Osteocyte (in vitro differentiated cells): ENCODE measurements at places on chromosomes 11 and 22. TPM values are rescaled to one million over a fixed set of nuclear protein-coding genes. Genes with fewer than 3 reads are reported as not detected.

MYO7A gene
- total RNA-seq, result 0.08 TPM in 1 of 2 replicates, not detected in the other

DNA sequence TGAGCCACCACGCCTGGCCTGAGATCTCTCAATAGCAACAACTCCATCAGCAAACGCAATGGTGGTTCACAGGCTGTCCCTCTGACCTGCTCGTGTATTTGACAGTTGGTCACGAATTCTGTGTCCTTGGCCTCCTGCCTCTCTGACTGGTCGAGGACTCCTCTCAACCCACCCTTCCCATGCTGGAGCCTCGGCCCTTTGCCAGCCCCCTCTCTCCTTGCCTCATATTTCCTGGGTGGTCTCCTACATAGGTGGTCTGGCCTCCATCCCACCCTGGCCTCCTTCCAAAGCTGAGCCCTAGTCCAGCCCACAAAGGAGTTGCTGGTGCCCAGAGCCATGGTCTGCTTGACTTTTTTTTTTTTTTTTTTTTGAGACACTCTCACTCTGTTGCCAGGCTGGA lies 11.4 kb upstream of the A4GALT start:
- no peak for DNase-seq

- DNase-seq, result no peak
These were observed 249.3 kb downstream of the KIRREL3 start for GRCh38 chr11:126751242-126751641.

TMEM191C gene
- total RNA-seq, result 1.2 and 2.1 TPM in 2 replicates

GRCh38 chr11:35887737-35888136 lies 56.1 kb upstream of the LDLRAD3 start:
- no peak for DNase-seq

DNA sequence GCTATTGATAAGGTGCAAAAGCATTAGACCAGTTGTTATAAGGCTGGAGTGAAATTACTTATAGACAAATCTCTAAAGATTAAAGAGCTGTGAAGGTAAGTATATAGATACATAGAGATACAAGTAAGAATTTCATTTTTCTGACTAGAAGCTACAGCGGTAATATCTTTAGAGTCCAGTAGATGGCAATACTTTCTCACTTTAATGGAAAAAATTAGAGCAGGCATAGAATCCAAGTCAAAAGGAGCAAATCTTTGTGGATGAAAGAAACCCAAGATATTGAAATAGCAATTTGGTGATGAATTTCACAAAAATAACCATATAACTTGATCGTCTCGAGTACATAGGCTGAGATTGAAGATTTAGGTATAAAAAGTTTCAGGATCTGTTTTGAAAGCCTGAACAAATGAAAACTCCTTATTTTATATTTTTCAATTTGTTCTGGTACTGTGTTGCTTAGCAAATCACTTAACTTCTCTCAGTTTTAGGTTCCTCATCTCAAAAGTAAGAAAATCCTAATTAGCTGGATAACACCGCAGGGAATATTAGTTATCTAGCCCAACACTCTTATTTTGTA lies 81.9 kb downstream of the UVRAG start:
- no peak for DNase-seq

SLC22A9 gene
- not detected in 2 replicates for total RNA-seq

DNA sequence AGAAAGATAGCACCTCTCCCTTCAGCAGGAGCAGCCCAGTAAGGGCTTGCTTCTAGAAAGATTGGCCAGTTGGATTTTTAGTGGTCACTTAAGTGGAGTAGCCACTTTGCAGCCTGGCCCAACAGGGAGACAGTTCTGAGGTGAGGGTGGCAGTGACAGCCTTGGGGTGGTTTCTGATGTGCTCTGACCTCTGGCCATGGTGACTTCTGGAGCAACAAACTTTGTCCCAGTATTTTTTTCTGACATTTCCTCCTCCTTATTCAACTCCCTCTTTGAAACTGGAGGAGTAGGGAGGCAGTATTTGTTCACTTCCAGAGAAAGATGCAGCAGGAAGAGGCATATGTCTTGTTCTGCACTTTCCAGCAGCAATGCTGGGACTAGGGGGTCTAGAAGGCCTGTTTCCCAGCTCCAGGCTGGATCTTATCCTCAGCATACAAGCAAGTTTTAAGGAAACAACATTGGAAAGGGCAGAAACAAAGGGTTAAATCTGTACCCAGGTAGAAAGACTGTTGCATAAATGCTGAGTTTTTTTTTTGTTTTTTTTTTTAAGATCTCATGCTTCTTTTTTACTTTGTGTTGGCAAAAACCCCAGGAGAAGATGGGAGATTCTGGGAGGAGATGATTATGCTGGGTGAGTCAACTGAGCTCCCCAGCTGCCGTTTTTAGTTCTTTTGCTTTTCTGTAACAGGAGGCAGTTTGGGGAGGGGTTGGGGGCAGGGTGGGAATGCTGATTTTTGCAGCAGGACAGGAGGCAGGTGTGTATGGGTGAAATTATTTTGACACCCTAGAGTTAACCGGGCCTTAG lies 37.2 kb downstream of the RCOR2 start:
- no peak for DNase-seq
